ENCODE measurements at places on chromosomes 7 and 10.
A peak's percentile ranks its signal among the peaks of the same experiment; 100 is the strongest.

GRCh38 chr7:95476904-95477594, 8.7 kb upstream of the ASB4 start:
- DNase-seq = peak; percentile 86

- no peak for DNase-seq
Observed at GRCh38 chr10:71225291-71226058, 13.1 kb downstream of the UNC5B start.

DNA sequence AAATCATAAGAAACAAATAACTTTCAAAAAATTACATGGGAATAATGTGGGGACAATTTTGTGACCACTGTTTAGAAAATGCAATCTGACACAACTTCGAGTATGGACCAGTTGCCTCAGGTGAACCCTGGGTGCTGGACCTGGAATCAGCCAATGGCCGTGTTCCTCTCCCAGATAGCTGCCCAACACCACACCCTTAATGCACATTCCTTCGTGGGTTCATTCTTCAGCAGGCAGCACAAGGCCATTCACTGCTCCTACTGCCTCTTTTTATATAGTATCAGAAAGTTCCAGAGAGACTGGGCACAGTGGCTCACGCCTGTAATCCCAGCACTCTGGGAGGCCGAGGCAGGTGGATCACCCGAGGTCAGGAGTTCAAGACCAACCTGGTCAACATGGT, 89.1 kb upstream of the PARD3 start:
- no peak for DNase-seq

- no peak for DNase-seq
Observed at GRCh38 chr10:32041290-32042028, 14.8 kb downstream of the KIF5B start.

- no peak for DNase-seq
Observed at GRCh38 chr10:110357252-110357780, 52.6 kb upstream of the SMNDC1 start.

DNA sequence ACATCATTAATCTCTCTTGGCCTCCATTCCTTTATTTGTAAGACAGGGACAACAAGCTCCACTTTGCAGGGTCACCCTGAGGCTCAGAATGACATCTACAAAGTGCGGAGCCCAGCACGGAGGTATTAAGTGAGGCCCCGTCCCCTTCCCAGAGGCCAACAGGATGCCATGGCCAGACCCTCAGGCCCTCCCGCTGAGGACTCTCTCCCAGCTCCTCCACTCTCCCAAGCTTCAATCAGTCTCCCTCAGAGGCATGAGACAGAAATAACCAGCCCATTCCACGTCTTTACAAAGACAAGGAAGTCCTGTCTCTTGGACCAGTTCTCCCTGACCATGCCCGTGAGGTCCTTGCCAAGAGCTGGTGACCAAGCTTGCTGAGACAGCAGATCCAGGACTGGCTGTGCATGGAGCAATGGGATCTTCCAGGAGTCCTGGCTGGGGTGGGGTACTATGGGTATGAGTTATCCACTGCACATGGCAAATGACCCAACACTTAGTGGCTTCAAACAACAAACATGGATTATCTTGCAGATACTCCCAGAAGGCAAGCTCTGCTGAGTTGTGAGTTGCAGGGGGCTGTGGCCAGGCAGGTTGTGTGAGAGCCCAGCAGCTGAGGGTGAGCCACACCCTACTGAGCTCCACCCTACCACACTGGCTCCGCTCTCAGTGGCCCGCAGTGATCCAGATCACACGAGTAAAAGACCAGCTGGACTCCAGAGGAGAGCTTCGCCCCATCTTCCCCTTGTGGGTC, 4.3 kb upstream of the PPIF start:
- DNase-seq = no peak

DNA sequence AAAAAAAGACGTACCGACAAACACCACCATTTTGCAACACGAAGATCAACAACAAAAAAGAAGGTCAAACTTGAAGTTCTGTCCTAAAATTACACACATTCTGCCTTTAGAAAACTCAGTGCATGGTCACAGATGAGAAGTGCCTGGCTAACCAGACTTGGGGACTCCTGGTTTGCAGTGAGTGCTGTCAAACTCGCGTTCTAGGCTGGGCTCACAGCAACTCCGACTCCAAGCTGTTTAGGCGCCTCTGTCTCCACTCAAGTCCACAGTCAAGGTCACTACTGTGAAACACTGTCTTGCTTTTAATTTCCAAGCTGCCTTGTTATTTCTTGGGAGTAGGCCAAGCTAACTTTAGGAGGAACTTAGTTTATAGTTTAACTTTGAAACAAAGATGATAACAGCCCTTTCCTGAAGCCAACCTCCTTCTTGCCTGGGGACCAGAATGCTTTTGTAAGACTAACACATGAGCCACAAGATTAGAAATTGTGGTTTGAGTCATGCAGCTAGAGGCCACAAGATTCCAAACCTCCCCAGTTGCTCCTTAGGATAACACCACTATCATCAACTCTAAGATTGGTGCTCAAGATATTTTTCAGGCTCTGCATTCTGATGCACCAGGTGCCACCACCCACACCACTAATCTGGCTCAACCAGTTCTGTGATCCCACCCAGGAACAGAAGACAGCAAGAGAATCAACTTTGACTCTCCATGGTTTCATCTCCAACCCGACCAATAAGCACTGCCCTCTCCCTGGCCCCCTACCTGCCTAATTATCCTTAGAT, 1.1 kb upstream of the DNAAF5 start:
- DNase-seq = no peak

DNA sequence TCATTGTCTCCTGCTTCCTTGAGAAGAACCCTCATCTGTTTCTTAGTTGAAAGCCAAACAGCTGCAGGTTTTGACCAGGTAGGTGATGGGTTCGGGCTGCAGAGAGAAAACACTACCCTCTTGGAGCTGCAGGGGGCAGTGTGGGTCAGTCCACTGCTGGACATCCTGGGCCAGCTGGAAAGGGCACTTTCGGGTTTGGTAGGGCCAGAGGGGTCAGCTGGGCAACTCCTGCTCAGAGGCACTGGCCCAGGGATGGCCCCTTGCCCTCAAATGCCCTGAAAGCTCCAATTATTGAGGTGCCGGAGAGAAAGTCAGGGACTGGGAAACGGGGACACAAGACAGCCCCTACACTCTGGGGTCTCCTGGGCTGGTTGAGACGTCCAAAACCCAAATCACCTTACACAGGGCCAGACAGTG, 90.7 kb downstream of the MKI67 start:
- no peak for DNase-seq

DNA sequence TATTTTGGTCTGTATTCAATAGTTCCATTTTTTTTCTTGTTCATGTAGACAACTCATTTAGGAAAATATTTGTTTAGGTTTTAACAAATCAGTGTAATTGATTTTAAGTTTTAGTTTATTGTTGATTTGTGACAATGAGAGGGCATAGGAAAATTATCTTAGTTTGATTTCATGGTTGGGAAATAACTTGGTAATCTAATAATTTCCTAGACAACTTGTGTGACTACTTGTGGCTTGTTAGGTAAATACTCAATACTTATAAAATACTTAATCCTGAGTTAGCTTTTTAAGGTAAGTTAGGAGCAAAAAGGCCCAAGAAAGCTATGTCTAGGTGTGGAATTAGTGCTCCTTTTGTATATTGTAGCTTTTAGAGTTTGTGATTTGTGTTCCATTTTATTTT, 65.4 kb downstream of the ZNRF2 start:
- no peak for DNase-seq

- no peak for DNase-seq
Observed at GRCh38 chr10:93598157-93598556, 2.9 kb downstream of the RBP4 start.

- no peak for DNase-seq
Observed at GRCh38 chr10:78619896-78620295, 448.9 kb upstream of the ZMIZ1 start.

- no peak for DNase-seq
Observed at GRCh38 chr7:99478464-99479440, 6.1 kb downstream of the ZNF789 start.

DNA sequence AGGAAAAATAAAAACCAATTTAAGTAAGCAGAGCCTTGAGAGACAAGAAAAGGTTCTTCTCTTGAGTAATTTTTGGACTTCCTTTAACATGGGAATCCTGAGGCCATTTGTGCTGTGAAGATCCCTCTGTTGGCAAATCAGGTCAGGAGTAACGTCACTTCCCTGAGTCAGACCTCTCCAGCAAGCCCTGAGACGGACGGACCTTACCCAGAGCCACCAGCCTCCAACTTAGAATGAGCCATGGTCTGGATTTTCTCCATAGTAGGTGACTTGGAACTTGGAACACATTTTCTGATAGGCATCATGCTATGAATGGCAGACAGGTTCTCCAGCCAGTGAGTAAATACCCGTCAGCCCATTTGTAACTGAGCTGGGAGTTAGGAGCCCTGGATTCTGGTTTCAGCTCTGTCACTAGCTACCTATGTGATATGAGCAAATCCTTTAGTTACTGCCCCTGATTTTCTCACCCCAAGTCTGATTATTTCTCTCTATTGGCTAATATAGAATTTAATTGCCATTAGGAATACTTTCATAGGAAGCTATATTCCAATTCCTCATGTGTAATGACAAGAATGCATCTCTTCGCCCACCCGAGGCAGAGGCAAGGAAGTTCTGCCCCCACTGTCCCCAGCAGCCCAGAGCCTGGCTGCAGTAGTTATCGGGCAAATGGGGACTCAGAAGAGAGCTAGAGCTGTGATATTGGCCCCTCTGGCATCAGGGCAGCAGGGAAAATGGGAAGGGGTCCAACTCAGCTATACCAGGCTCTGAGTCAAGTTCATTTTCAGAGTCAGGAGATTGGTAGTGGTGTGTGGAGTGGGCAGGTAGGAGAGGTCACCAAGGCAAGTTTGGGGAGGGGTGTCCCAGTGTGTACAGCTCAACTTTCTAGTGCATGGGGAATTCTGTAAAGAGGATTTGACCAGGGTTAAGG, 153.7 kb upstream of the AGK start:
- no peak for DNase-seq

- DNase-seq = no peak
Observed at GRCh38 chr10:44897049-44897448, 14.1 kb upstream of the TMEM72 start.

- no peak for DNase-seq
Observed at GRCh38 chr7:152733286-152733934, 26.1 kb upstream of the ACTR3B start.

- DNase-seq = no peak
Observed at GRCh38 chr7:46604241-46604661, 683.2 kb upstream of the IGFBP3 start.

GRCh38 chr7:11819271-11819670, 12.7 kb downstream of the THSD7A start:
- DNase-seq = no peak

- no peak for DNase-seq
Observed at GRCh38 chr7:2897023-2897422, 52.9 kb upstream of the GNA12 start.

DNA sequence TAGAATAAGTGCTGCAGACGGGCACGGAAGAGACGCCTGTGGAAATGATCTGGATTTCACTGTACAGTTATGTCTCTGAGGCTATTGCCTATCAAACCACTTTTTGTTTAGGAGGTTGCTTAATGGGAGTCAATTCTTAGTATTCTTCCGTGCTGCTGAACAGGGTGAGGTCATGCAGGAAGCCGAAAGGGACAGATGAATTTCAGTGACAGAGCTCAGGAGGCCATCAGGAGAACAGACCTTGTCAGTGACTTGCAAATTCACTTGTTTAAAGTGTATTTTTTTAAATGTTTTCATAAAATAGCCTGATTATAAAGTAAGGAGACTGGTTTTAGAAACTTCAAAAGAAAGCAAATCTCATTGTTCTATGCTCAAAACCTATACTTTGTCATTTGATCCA, 58.9 kb downstream of the XRCC2 start:
- no peak for DNase-seq

GRCh38 chr10:132066186-132066585, 440 bp downstream of the JAKMIP3 start:
- DNase-seq = no peak

GRCh38 chr7:1661461-1661860, 8.6 kb upstream of the ELFN1 start:
- no peak for DNase-seq

GRCh38 chr10:95475827-95476468, 85.2 kb downstream of the SORBS1 start:
- DNase-seq = no peak

DNA sequence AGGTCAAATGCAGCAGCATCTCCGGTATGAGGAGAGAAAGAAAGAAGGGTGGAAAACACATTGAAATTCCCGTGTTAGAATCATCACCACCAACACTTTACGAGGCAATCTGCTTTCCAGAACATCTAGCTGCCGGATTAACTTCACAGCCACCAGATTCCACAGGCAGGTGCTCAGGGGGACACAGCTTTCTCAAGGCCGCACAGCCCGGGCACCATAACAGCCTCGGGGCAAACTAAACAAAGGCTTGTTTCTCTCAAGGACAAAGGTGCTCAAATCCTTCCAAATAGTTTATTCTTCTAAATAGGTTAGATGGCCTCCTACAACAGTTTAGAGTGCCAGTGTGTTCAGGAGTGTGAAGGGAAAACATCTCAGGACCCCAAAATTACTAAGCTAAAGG, 156.3 kb downstream of the DIP2C start:
- no peak for DNase-seq

DNA sequence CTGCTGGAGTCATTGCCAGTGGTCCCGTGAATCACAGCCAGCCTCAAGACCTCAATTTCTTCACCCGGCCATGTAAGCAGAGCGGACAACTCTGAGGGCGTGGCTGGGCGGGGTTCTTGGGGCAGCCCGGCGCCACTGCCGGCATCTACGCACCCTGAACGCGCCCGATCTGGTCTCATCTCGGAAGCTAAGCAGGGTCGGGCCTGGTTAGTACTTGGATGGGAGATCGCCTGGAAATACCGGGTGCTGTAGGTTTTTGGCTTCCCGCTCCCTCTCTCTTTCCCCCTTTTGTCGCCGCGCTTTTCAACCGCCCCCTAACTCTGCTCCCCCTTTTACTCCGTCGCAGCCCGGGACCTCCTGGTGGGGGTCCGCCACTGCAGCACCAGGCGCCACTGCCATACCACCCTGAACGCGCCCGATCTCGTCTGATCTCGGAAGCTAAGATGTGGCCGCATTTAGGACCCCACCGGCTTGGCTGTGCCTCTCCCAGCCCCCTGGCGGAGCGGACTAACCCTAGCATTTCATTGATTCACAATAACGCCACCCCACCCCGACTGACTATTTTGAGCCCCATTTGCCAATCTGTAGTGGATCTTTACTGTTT, 25.3 kb downstream of the GARIN1A start:
- DNase-seq = no peak

DNA sequence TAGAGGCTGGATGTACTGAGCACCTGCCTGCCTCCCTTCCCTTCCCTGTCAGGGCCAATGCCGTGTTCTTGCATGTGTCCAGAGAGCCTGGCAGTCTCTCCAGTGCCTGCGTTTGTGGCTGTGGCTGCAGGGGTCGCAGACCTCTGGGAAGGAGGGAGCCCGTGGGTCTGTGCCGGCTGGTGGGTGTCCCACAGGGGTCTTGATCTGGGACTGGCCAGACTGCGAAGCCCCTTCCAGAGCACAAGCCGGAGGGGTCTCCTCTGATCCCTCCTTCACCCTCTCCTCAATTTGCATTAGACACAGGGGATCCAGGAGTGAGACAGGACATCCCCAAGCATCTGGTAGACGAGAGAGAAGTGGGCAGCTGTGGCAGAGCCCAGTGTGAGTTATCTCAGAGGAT, 199.2 kb downstream of the ADARB2 start:
- no peak for DNase-seq

GRCh38 chr10:132511121-132512051, 26.2 kb upstream of the INPP5A start:
- no peak for DNase-seq

- DNase-seq = no peak
Observed at GRCh38 chr10:132515811-132516726, 21.5 kb upstream of the INPP5A start.

GRCh38 chr7:14144538-14144937, 155.1 kb upstream of the ETV1 start:
- no peak for DNase-seq

- DNase-seq = no peak
Observed at GRCh38 chr7:40833888-40834234, 699.1 kb downstream of the SUGCT start.
